Cardiac fibroblast (primary cell): ENCODE measurements at places on chromosomes 5 and 9.
A peak's percentile ranks its signal among the peaks of the same experiment; 100 is the strongest.

DNA sequence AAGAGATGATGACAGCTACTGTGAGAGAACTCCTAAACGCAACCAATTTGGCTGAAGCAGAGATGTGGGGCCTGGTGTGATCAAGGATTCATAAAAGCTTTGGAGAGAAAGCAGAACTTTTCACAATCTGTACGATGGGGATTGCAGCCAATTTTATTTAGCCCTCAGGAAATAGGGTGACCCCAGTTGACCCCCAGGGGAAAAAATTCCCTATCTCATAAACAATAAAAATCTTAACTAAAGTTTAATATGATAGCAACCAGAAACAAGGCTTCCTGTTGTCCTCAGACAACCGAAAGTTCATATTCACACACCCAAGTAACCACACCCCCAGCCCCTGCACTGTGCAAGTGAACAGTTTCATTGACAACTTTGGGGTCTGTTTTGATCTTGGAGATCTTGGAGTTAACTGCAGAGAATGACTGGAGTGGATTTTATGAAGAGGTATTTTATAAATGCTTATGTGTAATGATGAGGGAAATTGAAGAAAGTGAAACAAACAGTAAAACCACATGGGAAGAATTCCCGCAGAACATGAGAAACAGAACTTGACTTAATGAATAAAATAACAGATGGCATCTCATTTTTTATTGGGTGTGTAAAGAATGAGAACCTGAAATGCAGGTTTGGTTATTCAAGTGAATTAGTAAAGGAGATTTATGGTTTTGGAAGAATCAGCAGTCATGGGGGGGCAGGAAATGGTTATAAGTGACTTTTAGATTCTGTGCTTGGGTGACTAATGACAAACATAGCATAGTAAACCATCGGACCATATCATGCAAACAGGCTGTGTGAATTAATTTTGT is 94.5 kb downstream of the PDE4D start:
- peak; percentile 56 for DNase-seq

- DNase-seq: no peak
These were observed 89.9 kb downstream of the SYK start for GRCh38 chr9:90891308-90892040.

DNA sequence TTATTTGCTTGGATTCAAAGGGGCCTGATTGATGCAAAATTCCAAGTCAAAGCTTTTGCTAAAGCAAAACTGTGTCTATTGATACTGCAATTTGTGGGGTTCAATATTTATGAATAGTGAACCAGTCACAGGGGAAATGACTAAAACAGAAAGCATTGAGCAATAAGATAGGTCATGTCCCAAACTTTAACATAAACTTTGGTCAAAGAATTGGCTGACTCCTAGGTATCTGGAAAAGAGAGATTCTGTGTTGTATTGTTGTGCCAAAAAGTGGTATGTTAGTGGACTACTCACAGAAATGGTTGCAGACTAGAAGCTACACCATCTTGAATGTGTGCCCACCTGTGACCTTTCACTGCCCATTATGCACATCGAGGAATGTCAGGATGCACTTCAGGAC is 585.5 kb upstream of the RGMB start:
- DNase-seq: peak; percentile 40

DNA sequence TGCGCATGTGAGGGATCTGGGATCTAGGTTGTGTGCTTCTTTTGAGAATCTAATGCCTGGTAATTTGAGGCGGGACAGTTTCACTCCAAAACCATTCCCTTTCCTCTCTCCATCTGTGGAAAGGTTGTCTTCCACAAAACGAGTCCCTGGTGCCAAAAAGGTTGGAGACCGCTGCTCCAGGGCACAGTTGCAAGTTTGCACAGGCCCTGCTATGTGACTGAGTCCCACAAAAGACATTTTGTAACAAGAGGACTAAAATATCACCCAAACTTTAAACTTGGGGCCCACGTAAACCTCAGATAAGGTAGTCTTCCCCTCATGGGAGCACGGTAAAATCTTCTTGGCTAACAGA is 5.8 kb upstream of the ZNF367 start:
- DNase-seq: no peak

DNA sequence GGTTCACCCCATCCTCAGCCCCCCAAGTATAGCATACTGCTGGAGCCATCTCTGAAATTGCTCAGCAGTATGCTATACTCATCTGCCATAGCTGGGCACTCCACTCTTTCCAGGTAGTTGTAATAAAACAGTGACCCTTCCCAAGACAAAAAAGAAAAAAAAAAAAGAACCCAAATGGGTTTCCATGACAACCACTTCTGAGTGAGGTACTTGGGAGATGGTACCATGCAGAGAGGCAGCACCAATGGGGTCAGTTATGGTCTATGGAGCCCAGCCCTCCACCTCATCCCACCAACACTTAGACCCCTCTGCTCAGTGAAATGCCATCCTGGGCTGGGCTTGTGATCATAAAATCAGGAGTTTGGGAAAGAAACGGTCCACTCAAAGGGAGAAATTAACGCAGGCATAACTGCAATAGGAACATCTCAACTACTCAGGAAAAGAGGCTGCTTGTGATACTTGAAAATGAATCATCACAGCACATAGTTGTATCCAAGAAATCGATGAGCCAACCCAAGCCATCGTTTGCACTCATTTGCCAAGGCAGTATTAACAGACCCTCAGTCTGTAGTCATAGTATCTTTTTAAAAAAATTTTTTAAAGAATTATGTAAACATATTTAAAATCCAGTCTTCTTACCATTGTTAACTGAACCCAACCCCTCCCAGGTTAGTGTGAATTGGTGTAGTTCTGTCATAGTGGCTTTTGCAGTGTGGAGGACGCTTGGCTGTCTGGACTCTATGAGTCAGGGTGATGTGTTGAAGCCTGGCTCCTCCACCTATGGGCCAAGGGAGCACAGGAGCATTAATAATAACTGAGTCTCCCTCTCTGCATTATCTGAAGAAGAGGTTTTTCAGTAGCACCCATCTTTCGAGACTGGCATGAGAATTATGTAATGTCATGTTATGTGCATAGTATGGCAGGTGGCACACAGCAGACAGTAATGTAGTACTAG is 402.7 kb downstream of the SPOCK1 start:
- peak; percentile 72 for DNase-seq

DNA sequence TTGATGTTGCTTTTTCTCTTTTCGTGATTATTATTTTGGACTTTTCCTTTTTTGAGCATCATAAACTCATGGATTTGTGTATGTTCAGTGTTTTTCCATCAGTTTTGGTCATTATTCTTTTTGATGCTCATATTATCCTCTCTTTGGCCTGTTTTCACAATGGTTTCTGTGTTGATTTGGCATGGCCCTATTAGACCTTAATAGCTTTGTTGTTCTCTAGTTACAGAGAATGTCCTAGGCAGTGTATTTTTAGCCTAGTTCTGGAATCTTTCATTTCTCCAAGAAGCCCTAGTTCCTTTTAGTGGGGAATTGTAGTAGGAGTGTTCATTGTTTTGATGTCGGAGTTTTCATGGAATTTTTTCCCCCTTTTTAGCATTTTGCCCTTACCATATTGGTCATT is 41.3 kb upstream of the ROPN1L start:
- DNase-seq: no peak
